ENCODE measurements at places on chromosomes 7 and 10.
A peak's percentile ranks its signal among the peaks of the same experiment; 100 is the strongest.

DNA sequence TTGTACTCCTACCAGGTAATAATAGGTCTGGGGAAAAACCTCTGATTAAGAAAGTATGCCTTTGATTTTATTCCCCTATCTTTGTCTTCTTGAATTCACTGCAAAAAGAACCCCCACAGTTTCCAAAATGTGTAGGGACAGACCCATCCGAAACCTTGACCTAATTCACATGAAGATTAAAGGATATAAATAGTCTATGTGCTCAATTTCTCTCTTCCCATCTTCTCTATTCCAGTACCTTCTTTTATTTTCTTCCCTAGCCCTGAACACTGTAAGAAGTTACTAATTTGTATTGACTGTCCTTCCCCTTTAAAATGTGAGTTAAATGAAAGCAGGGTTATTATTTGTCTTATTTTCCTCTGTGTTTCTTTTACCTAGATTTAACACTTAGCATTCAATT is 135.3 kb downstream of the HBP1 start:
- no peak overlapping the region for H3K4me3 ChIP-seq
- no peaks in the 10 kb centered on the region for H3K36me3 ChIP-seq
- H3K27ac ChIP-seq = no peak overlapping the region
- H3K4me1 ChIP-seq = no peaks in the 10 kb centered on the region
- no peaks in the 10 kb centered on the region for H3K27me3 ChIP-seq

- peak overlapping the region; percentile 93 for H3K27ac ChIP-seq
- no peak for DNase-seq
- peaks cover 2% of the 10 kb centered on the region for H3K36me3 ChIP-seq
- peak overlapping the region; percentile 55 for H3K4me3 ChIP-seq
- H3K27me3 ChIP-seq = no peaks in the 10 kb centered on the region
- peaks cover 43% of the 10 kb centered on the region for H3K4me1 ChIP-seq
Measured at GRCh38 chr7:104943502-104944343, 70.3 kb upstream of the KMT2E start.

- H3K27ac ChIP-seq = no peak overlapping the region
- DNase-seq = no peak
- H3K4me3 ChIP-seq = no peak overlapping the region
- H3K4me1 ChIP-seq = no peaks in the 10 kb centered on the region
Measured at GRCh38 chr10:46525177-46525823, 31.2 kb downstream of the GPRIN2 start.

GRCh38 chr10:132454296-132455198 is 57.5 kb downstream of the PWWP2B start:
- H3K4me3 ChIP-seq = no peak overlapping the region
- no peaks in the 10 kb centered on the region for H3K36me3 ChIP-seq
- H3K4me1 ChIP-seq = no peaks in the 10 kb centered on the region
- peaks cover 3% of the 10 kb centered on the region for H3K27me3 ChIP-seq

DNA sequence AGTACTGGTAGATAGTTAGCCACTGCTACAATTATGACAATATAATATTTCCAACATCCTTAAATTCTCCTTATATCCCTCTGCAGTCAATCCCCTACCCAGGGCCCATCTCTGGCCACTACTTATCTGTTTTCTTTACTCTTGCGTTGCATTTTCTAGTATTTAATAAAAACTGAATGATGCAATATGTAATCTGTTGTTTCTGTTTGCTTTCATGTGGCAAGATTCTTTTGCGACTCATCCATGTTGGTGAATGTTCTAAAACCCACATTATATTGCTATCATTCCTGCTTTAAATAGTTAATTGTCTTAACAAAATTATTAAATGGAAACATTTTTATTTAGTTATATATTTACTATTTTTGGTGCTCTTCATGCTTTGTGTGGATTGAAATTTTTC is 338.5 kb downstream of the MDFIC start:
- H3K36me3 ChIP-seq = no peaks in the 10 kb centered on the region
- H3K27me3 ChIP-seq = no peaks in the 10 kb centered on the region
- H3K4me1 ChIP-seq = no peaks in the 10 kb centered on the region
- H3K27ac ChIP-seq = no peak overlapping the region
- DNase-seq = no peak
- H3K4me3 ChIP-seq = no peak overlapping the region

DNA sequence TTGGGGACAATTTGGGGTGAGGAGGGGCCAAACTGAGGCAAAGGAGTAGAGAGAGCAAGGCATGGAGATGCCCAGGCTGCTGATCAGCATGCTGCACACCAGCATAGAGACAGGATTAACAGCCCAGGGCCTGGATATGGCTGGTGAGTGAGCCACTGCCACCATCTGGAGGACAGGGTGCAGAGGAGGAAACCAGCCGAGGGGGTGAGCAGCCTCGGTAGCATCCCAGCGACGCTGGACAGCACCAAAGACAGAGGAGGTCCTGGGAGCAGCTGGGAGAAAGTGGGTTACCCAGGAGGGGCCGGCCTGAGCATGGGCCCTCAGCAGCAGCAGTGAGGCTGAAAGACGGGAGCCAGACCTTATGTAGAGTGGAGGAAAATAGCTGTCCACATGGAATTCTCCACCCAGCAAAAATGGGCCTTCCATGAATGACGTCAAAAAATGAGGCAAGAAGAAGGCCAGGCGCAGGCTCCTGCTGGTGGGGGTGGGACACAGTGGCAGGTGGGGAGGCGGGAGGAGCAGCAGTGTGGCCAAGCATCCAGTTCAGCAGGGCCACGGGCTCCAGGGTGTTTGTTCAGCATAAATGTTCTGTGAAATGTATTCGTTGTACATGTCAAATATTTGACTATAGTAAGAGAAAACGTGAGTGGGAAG is 16.7 kb downstream of the RET start:
- peak overlapping the region; percentile 69 for H3K27ac ChIP-seq
- no peak overlapping the region for H3K4me3 ChIP-seq

DNA sequence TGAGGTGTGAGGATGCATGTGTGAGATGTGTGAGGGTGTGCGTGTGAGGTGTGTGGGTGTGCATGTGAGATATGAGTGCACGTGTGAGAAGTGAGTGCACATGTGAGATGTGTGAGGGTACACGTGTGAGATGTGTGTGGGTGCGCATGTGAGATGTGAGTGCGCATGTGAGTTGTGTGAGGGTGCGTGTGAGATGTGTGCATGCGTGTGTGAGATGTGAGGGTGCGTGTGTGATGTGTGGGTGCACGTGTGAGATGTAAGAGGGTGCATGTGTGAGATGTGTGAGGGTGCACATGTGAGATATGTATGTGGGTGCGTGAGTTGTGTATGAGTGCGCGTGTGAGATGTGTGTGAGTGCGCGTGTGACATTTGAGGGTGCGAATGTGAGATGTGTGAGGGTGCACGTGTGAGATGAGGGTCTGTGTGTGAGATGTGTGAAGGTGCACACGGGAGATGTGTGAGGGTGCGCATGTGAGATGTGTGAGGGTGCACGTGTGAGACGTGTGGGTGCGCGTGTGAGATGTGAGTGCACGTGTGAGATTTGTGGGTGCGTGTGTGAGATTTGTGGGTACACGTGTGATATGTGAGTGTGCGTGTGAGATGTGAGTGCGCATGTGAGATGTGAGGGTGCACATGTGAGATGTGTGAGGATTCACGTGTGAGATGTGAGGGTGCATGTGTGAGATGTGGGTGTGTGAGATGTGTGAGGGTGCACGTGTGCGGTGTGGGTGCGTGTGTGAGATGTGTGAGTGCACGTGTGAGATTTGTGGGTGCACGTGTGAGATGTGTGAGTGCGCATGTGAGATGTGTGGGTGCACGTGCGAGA is 30.5 kb downstream of the PPIF start:
- H3K36me3 ChIP-seq = no peaks in the 10 kb centered on the region
- peak; percentile 0 for DNase-seq
- no peak overlapping the region for H3K4me3 ChIP-seq
- peaks cover 18% of the 10 kb centered on the region for H3K4me1 ChIP-seq
- no peak overlapping the region for H3K27ac ChIP-seq
- H3K27me3 ChIP-seq = no peaks in the 10 kb centered on the region

- no peak for DNase-seq
- H3K27ac ChIP-seq = peak overlapping the region; percentile 95
- peaks cover 82% of the 10 kb centered on the region for H3K4me1 ChIP-seq
Measured at GRCh38 chr10:21518149-21518640, 7.3 kb downstream of the SKIDA1 start.

DNA sequence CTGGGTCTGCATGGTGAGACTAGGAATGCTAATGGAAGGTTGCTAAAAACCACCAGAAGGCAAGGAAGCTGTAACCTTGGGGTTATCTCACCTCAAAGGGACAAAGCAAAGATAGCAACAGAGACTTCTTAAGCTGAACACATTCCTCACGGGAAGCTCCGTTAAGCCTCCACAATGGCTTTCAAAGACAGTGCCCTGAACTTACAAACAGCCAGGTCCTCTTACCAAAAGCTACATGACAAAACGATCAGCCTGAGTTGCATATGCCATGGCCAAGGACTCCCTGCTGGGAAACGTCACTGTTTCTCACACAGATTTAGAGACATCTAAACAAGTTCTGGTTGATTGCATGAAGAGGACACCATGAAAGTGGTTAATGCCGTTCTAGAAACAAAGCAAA is 52.7 kb downstream of the HTR5A start:
- no peaks in the 10 kb centered on the region for H3K4me1 ChIP-seq
- peaks cover 2% of the 10 kb centered on the region for H3K36me3 ChIP-seq
- H3K4me3 ChIP-seq = no peak overlapping the region
- H3K27ac ChIP-seq = no peak overlapping the region
- no peak for DNase-seq
- H3K27me3 ChIP-seq = peaks cover 16% of the 10 kb centered on the region

DNA sequence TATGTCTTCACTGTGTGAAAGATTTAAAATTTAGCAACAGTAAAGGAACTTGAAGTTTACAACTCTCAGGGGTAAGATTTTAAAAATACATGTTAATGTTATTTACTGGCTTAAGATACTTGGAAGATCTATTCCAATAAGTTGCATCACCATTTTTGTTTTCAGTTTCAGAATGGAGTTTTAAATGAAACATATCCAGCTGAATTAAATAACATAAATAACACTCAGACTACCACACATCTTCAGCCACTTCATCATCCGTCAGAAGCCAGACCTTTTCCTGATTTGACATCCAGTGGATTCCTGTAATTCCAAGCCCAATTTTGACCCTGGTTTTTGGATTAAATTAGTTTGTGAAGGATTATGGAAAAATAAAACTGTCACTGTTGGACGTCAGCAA is 44.3 kb downstream of the AHR start:
- H3K36me3 ChIP-seq = peaks cover 2% of the 10 kb centered on the region
- no peak overlapping the region for H3K27ac ChIP-seq
- no peak overlapping the region for H3K4me3 ChIP-seq
- H3K4me1 ChIP-seq = peaks cover 7% of the 10 kb centered on the region

DNA sequence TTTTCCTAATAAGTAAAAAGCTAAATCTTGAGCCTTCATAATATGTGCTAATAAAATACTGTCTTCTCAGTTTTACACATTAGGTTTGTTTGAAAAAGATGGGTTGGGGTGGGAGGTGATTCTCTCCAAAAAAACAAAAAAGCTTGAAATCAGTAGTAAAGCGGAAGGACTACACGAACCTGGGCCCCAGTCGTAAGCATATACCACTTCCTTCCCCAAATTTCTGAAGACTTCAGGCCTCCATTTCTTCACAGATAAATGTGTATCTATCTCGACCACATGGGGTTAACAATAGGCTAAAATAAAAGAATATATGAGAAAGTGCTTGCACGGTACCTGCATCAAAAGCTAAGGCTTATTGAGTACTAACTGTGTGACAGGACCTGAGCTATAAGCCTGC is 51.6 kb upstream of the PAX2 start:
- no peak overlapping the region for H3K4me3 ChIP-seq
- DNase-seq = no peak
- no peak overlapping the region for H3K27ac ChIP-seq
- H3K4me1 ChIP-seq = no peaks in the 10 kb centered on the region
- peaks cover 64% of the 10 kb centered on the region for H3K27me3 ChIP-seq
- H3K36me3 ChIP-seq = no peaks in the 10 kb centered on the region

DNA sequence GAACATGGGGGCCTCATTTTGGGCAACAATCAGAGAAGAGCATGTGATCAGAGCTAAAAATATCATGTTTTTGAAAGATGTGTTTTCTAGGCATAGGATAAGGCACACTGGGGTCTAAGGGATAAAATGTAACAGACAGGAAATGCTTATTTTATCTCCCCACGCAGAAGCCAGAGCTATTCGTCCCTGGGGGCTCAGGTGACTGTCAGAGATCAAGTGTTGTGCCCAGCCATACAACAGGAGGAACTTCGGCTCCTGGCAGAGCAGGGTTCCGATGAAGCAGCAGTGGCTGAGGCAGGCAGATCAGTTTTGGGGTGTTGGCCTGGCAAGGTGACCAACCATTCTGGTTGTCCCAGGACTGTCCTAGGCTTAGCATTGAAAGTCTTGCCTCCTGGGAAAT is 15.2 kb downstream of the NPY start:
- no peak for DNase-seq
- H3K4me3 ChIP-seq = no peak overlapping the region
- no peak overlapping the region for H3K27ac ChIP-seq
- no peaks in the 10 kb centered on the region for H3K36me3 ChIP-seq
- no peaks in the 10 kb centered on the region for H3K4me1 ChIP-seq

DNA sequence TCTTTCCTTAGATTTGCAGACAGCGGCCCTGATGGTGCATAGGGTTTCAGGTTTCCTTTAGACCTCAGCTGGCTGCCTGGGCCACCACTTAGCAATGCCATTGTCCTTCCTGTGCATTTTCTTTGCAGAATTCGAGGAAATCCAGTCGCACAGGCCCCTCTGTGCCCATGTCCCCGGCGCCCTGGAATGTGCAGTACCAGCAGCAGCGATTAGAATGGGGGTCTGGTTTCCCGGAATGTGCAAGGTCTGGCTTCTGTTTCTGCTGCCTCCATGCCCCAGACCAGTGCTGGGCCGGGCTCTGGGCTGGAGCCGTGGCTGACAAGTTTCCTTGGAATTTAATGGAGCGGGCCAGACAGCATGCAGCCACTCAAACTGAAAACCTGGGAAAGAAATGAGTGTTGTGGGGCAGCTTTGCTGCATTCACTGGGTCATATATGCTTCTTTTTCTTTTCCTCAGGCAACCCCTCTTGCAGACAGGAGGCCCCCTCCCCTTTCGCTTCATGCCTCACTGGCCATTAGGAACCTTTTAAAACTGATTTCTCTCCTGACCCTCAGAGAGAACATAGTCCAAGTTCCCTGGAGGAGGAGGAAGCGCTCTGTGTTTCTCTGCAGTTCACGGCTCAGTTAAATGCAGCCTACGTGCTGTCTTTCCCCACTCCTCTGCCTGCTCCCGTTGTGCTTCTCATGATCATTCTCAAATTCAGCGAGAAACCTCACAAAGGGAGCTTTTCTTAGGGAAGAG is 14.4 kb downstream of the HTRA1 start:
- peak overlapping the region; percentile 50 for H3K27ac ChIP-seq
- peaks cover 22% of the 10 kb centered on the region for H3K4me1 ChIP-seq
- H3K27me3 ChIP-seq = peaks cover 3% of the 10 kb centered on the region
- no peak overlapping the region for H3K4me3 ChIP-seq
- no peaks in the 10 kb centered on the region for H3K36me3 ChIP-seq
- no peak for DNase-seq

- H3K4me1 ChIP-seq = peaks cover 29% of the 10 kb centered on the region
- DNase-seq = no peak
- H3K4me3 ChIP-seq = no peak overlapping the region
- H3K36me3 ChIP-seq = peaks cover 3% of the 10 kb centered on the region
Measured at GRCh38 chr10:24722131-24722675, 1.5 kb downstream of the ARHGAP21 start.

- no peak for DNase-seq
- no peak overlapping the region for H3K4me3 ChIP-seq
- peaks cover 10% of the 10 kb centered on the region for H3K4me1 ChIP-seq
- H3K27ac ChIP-seq = no peak overlapping the region
- H3K36me3 ChIP-seq = no peaks in the 10 kb centered on the region
Measured at GRCh38 chr10:124035928-124036558, 57.4 kb downstream of the CHST15 start.

GRCh38 chr10:19719284-19719683 is 96.9 kb upstream of the PLXDC2 start:
- H3K4me3 ChIP-seq = no peak overlapping the region
- no peak for DNase-seq
- no peaks in the 10 kb centered on the region for H3K4me1 ChIP-seq

GRCh38 chr7:6197801-6198551 is 74.4 kb downstream of the CYTH3 start:
- DNase-seq = no peak
- no peaks in the 10 kb centered on the region for H3K36me3 ChIP-seq
- H3K4me1 ChIP-seq = peaks cover 37% of the 10 kb centered on the region
- no peak overlapping the region for H3K4me3 ChIP-seq

All from neural crest cell (in vitro differentiated cells).